Neural progenitor cell (in vitro differentiated cells): ENCODE measurements at places on chromosomes 13 and 19.

- no peak for DNase-seq
Measured at GRCh38 chr13:24272452-24273161, 36.8 kb upstream of the C1QTNF9 start.

GRCh38 chr19:16168465-16169081 lies 4.8 kb downstream of the CIB3 start:
- DNase-seq: no peak

GRCh38 chr13:92103689-92104153 lies 705.3 kb downstream of the GPC5 start:
- no peak for DNase-seq

- peak; percentile 5 for DNase-seq
Measured at GRCh38 chr19:50870417-50871089, 2.7 kb upstream of the KLK2 start.

DNA sequence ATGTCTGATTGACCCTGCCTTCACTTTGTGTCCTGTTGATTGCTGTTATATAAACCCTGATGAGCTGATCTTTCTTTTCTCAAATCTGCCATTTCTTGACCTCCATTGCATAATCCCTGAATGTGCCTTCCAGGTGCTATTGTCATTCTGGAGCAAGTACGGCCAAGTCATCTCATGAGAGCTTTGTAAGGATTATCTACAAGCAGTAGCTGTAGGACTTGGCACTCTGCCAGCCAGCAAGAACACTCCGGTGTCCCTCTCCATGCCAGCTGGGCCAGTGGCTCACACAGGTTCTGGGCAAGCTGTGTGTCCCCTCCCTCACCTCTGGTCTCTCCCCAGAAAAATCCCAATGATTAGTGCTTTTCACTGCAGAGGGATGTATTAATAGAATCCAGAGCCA lies 348.1 kb downstream of the FOXO1 start:
- no peak for DNase-seq
